Activated naive CD4-positive, alpha-beta T cell treated with Interleukin-2 at 50 U/mL for 16 hours (primary cell): ENCODE measurements at places on chromosomes 16 and 17.

DNA sequence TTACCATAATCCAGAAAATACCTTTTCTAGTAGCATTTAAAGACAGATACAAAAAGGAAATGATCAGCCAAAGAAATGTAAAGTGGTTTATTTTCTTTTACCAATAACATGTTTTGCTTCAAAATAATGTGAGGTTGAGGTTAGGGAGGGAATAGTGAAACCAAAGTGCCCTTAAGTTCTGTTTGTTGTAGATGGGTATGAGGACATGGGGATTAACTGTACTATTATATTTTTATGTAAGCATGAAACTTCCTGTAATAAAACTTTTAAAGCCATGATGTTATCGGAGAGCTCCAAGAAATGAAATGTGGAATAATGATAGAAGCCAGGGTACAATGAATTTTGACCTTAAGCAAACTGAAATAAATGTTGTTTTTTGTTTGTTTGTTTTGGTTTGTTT, 9.9 kb downstream of the C16orf46 start:
- no peak for DNase-seq

GRCh38 chr17:64442541-64442971, 6.4 kb upstream of the MILR1 start:
- DNase-seq, result no peak

DNA sequence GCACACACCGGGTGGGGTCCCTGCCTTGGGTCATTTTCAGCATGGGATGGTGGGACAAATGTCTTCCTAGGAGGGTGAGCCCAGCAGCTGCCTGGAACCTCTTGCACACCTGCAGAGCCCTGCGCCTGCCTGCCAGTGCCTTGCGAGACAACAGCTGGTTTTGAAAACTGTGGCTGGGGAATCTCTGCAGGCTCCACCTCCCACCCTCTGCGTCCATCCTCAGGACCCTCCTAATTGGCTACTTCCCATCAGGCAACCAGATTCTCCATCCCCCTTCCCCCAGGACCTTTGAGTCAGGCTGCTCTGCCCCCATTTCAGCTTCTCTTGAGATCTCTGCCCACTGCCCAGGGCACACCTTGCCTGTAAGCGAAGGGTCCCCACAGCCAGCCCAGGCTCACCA, 26.6 kb downstream of the PEMT start:
- no peak for DNase-seq

- DNase-seq, result peak; percentile 17
Observed at GRCh38 chr16:19583665-19584300, 28.3 kb downstream of the VPS35L start.

- DNase-seq, result no peak
Observed at GRCh38 chr17:65759532-65759931, 198.1 kb upstream of the AXIN2 start.

GRCh38 chr17:81154961-81155360, 10.3 kb upstream of the PVALEF start:
- no peak for DNase-seq

- no peak for DNase-seq
Observed at GRCh38 chr17:72730077-72730476, 362.4 kb downstream of the SLC39A11 start.

- DNase-seq, result no peak
Observed at GRCh38 chr17:12603566-12603965, 62.1 kb upstream of the MYOCD start.

GRCh38 chr16:86934581-86935375, 356.4 kb downstream of the FOXL1 start:
- no peak for DNase-seq

DNA sequence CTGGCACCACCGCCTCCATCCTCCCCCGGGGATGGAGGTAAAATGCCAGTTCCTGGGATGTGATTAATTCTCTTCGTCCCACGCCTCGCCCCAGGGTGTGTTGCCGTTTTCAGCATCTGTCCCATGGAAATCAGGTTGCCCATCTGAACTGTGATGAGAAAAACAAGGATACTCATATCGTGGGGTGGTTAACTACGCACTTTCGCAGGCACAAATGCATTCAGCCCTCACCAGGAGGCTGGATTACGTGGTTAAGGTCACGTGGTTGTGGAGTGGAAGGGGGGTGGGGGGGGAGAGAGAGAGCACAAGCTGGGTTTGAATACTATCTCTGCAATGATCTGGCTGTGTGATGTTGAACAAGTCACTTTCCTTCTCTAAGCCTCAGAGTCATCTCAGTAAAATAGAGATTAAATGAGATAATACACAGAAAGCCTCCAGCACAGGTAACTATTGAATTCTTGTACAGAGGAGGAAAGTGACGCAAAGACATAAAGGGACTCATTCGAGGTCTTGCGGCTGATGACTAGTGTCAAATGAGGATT, 74.7 kb downstream of the BMERB1 start:
- DNase-seq, result peak; percentile 34

DNA sequence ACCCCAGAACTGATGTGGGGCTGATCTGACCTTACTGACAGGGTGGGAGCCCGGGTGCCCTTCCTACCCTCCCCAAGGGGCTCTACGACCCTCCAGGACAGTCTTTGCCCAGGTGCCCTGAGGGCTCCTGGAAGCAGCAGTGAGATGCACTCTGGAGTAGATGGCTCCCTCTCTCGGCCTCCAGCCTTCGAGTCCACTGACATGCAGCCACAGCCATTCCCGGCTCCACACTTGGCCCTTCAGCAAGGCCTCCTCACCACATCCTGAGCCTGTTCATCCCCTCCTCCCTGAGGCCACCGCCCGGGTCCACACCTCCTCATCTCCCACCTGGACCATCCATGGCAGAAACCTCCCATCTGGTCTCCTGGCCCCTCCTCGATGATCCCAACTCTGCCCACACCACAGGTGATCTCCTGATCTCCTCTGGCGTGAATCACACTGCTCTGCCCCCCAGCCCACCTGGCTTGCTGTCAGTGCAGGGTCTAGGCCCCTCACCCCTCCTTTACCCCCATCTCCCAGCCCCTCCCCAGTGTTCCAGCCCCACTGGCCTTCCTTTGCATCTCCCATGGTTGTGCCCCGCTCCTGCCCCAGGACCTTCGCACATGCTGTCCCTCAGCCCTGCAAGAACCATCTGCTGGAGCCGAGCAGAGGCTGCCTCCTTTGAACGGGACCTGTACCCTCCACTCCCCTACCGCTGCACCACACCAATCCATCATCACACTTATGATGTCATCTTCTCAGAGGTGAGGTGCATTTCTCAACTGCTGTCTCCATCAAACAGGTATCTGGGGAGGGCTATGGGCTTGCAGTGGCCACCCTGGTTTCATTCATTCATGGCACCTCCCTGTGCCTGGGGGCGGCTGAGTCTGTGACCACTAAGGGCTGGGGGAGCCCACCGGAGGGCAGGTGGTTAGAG, 44.7 kb downstream of the SOCS1 start:
- DNase-seq, result no peak

DNA sequence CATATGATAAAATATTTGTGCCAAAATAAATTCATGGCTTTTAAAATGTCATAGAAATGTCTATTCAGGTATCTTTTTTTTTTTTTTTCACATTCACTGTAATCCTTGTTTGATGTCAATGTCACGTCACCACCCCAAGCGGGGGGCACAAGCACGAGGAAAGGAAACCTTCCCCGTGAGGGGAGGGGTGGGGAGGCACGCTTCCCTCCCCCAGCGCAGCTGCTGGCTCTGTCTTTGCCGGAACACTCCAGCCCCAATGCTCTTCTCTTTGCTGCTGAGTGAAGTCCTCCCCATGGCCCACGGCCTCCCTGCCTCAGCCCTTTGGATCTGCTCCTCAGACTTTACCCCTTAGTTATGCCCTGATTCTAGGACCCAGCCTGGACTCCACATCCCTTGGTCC, 1.5 kb downstream of the SLC35G3 start:
- DNase-seq, result no peak

- no peak for DNase-seq
Observed at GRCh38 chr17:3512505-3513171, 36.8 kb downstream of the ASPA start.
